ENCODE measurements at places on chromosomes 16 and 17.
A peak's percentile ranks its signal among the peaks of the same experiment; 100 is the strongest.

DNA sequence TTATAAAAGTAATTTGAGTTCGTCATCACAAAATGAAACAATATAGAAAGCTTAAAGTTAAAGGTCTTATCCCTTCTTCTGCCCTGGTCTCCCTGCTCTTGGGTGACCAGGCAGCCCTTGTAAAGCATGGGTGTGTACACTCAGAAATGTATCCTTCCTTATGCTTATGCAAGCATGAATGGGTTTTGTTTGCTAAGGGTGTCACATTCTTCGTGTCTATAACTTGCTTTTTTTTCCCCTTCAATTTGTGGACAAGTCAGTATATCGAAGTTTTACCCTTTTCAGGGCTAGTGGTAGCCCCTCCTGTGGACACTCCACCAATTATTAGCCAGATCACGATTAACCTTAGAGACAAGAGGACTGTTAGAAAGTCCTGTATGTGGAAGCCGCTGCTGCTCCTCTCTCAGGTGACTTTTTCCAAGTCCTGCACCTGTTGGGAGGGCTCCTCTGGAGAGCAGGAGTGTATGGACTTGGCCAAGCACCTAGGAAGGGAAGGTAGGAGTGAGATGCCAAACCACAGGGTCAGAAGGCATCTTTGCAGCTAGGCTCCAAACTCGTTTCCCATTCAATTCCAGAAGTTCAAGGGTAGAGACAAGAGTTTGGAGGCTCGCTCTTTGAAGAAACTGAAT lies 50.9 kb downstream of the LDHD start:
- DNase-seq: no peak

GRCh38 chr17:32798938-32799337 lies 78.0 kb downstream of the MYO1D start:
- no peak for DNase-seq

- no peak for DNase-seq
These were observed 17.7 kb downstream of the FOXL1 start for GRCh38 chr16:86595983-86596605.

GRCh38 chr17:41868568-41868967 lies 3.3 kb upstream of the KLHL11 start:
- no peak for DNase-seq

- no peak for DNase-seq
These were observed 69.8 kb downstream of the RMI2 start for GRCh38 chr16:11414815-11415775.

GRCh38 chr16:86222547-86222946 lies 287.8 kb upstream of the FOXF1 start:
- peak; percentile 19 for DNase-seq

GRCh38 chr16:10202649-10203048 lies 20.4 kb upstream of the GRIN2A start:
- no peak for DNase-seq

DNA sequence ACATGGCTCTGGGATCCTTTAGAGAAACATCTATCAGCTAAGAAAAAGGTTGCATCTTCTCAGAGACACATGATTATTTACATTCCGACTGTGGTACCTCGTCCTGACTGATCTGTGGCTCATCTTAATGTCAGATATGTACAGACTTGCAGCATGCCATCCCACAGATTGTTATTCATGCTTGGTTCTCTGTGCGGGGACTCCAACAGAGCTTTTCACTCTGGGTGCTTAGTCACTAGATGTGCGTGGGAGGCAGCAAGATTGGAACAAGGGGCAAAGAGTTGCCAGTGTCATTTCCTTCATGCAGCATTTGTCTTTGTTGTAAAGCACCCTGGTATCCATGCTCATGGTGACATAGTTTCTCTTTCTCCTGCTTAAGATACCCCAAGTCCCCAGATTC lies 179.1 kb upstream of the CACNG5 start:
- DNase-seq: peak; percentile 55

GRCh38 chr17:72592242-72592966 lies 471.6 kb downstream of the SOX9 start:
- DNase-seq: peak; percentile 91

GRCh38 chr16:85195271-85195647 lies 83.0 kb upstream of the CIBAR2 start:
- DNase-seq: no peak

Measured in choroid plexus epithelial cell (primary cell).